ENCODE measurements at places on chromosomes 12 and 14.
A peak's percentile ranks its signal among the peaks of the same experiment; 100 is the strongest.

DNA sequence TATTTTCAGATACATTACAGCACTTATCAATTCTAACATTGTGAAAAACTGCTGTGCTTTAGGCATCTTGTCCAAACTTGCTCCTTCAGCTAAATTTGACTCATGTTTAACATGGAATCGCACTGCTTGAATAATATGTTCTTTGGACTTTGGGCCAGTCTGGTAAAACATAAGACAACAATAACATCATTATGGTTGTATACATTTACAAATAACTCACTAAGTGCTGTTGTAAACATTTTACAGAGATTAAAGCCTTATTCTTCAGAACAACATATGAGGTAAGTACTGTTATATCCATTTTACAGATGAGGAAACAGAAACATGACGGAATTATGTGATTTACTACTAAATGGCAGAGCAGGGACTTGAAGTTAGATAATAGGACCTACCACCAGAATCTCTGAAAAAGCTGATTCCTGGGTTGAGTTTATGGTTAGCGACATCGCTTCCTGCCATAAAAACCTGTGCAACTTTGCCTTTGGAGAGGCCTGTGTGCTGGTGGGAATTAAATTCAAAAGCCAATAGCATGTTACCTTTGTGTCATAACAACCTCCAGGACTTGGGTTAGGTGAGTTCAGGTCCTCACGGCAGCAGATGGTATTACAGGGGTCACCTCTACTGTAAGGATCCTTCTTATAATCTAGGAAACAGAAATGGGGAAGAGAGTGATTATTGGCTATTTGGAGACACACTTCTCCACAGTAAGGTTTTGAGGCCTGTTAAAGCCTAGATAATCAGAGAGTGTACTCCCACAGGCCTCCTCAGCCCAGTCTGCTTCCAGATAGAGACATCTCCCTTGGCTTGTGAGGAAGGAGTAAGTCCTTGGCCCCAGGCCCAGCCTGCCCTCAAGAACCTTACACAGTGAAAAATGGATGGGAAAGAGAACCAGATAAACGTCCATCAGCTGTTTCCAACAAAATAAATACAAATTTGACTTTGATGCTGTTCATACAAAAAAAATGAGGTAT lies 61.8 kb downstream of the PLBD1 start:
- DNase-seq = no peak

DNA sequence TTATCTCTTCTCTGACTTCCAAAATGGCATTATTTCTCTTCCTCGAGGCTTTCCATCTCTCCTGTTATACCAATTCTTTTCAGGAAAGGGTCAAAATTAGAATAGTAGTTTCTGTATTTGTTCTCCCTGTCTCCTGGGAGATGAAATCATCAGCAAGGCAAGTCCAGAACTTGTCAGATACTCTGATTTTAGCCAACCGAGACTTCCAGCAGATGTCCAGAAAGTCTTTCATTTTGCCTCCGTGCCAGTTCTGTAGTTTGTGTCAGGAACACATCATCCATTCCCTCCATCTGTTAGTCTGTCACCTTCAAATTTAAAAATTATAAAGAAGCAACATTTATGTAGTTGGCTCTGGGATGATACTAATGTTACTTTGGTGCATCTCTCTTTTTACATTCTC lies 275.7 kb downstream of the CCDC59 start:
- no peak for DNase-seq

DNA sequence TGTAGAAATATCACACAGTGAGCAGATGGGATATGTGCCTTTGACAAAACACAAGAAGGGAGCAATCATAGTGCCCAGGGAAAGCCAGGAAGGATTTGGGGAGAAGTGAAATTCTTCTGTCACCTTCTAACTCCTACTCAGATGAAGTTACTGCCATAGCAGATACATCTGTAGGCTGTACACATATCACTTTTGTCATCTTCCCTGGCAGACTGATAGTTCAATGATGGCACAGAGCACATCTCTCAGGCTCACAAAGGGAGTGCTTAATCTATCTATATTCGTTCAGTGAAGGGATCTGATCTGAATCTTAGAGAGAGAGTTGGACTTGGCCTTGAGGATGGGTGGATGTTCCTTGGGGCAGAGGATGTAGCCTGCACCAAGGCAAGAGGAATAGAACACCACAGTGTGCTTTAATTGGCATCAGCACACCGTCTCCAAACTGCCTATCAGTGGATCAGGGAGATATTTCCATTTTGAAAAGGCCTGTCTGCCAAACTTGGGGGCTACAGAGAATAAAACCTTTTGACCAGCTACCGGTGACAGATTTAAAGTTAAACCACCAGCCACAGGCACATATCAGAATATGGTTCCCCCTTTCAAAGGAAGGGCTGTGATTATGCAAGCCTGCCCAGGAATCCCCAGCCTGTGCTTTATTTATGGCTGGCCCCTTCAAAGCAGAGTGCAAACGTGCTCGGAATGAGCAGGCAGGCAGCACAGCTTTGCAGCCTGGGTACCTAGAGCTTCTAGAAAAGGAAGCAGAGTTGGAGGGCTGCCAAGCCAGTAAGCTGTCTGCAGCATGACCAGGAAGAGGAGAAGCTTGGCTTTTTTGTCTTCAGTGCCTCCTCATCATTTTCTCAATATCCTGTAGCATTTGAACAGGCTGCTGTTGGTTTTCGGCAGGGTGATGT lies 165.5 kb upstream of the DYRK2 start:
- DNase-seq = peak; percentile 6

DNA sequence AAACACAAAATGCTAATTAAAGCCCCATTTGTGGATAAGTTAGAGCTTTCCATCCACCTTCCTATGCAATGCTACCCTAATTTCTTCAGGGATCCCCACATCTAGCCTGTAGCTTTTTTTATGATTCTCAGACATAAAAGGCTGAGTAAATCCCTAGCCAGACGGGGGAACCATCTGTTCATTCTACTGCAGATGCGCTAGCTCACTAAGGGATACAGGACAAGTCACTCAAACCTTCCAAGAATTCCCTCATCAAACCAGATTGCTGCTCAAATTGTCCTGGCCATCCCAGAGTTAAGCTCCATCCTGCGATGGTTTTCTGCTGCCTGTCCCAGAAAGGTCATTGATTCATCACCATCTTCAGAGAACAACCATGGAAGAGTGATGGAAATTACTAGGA lies 56.7 kb downstream of the MYRFL start:
- no peak for DNase-seq

DNA sequence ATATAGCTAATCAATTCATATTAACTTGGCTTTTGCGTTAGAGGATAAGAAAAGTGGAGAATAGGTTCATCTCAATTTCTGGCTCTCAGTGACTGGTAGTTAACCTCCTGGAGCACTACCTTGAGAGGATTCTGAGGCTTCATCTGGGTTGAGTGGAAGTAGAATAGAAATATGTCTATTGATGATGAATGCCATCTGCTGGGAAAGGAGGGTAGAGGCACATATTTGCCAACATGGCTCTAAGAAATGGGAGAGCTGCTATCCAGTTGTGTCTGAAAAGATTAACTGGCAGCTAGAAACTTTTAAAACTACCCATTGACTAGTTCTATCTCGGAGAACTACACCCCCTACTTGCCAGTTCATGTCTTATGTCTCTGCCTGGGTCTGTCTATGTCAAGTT lies 530.1 kb downstream of the NRXN3 start:
- DNase-seq = peak; percentile 12

DNA sequence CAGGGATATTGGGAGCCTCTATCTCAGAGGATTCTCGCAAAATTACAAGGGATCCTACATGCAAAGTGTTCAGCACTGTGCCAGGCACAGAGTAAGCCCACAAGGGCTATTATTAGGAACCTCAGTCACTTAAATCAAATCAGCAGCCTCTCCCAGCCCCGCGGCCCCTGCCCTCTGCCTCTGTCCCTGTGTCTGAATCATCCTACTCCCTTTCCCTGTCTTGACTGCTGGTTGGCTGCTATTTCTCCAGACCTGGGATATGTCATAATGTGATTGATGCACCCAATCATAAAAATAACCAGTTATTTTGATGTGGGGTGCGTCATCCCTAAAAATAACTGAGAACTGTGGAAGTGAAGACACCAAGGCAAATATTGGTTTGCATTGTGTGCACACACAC lies 176.3 kb downstream of the KSR2 start:
- peak; percentile 52 for DNase-seq

- no peak for DNase-seq
Measured at GRCh38 chr14:101071493-101071906, 168.0 kb upstream of the RTL1 start.
